GM23338 (cell line): ENCODE measurements at places on chromosomes 2 and 18. TPM values are rescaled to one million over a fixed set of nuclear protein-coding genes. Genes with fewer than 3 reads are reported as not detected.

TEKT4 gene
- not detected in 2 replicates for polyA plus RNA-seq

RUFY4 gene
- 0.27 and 0.89 TPM in 2 replicates for polyA plus RNA-seq

ST8SIA3 gene
- polyA plus RNA-seq = 1.2 and 1.3 TPM in 2 replicates

CFAP221 gene
- 0.65 and 0.96 TPM in 2 replicates for polyA plus RNA-seq

COL4A3 gene
- 1.1 and 1.3 TPM in 2 replicates for polyA plus RNA-seq

PAX8 gene
- 0.32 and 0.43 TPM in 2 replicates for polyA plus RNA-seq
